ENCODE measurements at places on chromosomes 1 and 21. TPM values are rescaled to one million over a fixed set of nuclear protein-coding genes. Genes with fewer than 3 reads are reported as not detected.

The ZNF697 gene
- not detected for total RNA-seq

The NMNAT1 gene
- total RNA-seq: 5.8 TPM

The ADAM30 gene
- total RNA-seq: not detected

DNA sequence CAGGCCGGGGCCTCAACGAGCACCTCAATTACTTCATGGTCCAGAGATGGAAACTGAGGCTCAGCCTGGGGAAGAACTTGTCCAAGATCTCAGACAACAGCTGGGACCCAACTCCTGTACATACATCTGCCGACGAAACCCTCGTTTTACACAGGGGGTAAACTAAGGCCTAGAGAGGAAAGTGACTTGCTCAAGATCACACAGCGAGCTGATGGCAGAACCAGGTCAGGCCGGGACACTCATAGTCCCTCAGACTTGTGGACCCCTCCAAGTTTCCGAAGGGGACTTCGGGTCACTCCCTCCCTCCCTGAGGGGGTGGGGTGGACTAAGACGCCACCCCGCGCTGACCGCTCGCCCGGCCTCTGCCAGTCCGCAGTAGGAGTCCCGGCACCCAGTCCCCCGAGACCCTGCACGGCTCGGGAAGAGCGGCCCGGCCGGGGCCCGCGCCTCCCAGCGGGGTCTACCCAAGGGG, 430 bp downstream of the WASF2 start:
- peak overlapping the region; percentile 100 for H3K27ac ChIP-seq
- H3K4me1 ChIP-seq: peaks cover 63% of the 10 kb centered on the region
- peak overlapping the region; percentile 95 for H3K4me3 ChIP-seq
- H3K36me3 ChIP-seq: peaks cover 12% of the 10 kb centered on the region

GRCh38 chr1:233737341-233737740, 123.4 kb downstream of the KCNK1 start:
- no peaks in the 10 kb centered on the region for H3K4me1 ChIP-seq
- no peak overlapping the region for H3K27ac ChIP-seq
- no peak overlapping the region for H3K4me3 ChIP-seq

- no peaks in the 10 kb centered on the region for H3K4me1 ChIP-seq
- DNase-seq: no peak
- H3K27me3 ChIP-seq: no peaks in the 10 kb centered on the region
- no peak overlapping the region for H3K4me3 ChIP-seq
- H3K27ac ChIP-seq: no peak overlapping the region
Observed at GRCh38 chr1:80533775-80534334, 1266.9 kb upstream of the ADGRL2 start.

DNA sequence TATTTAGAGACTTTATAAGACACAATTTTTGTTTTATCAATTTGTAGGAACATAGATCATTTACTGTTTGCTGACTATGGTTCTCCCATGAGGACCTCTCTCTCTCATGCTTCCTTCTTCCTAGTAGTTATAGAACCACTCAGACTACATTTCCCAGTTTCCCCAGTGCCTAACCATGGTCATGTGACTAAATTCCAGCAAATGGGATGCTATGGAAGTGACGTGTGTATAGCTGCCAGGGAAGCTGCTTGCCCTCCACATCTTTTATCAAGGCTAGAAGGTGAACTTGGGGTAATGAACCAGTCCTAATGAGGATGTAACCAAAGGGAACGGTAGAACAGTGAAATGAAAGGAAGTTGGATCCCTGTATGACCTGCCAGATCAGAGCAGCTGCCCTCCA, 184.0 kb downstream of the MIS18A start:
- no peak overlapping the region for H3K4me3 ChIP-seq
- H3K4me1 ChIP-seq: no peaks in the 10 kb centered on the region
- DNase-seq: no peak
- H3K27ac ChIP-seq: no peak overlapping the region

- peaks cover 8% of the 10 kb centered on the region for H3K27me3 ChIP-seq
- no peaks in the 10 kb centered on the region for H3K36me3 ChIP-seq
- no peaks in the 10 kb centered on the region for H3K4me1 ChIP-seq
- no peak for DNase-seq
- H3K27ac ChIP-seq: no peak overlapping the region
Observed at GRCh38 chr1:178470411-178470960, 26.3 kb downstream of the CLEC20A start.

GRCh38 chr1:151318975-151319374, 8.2 kb downstream of the PI4KB start:
- peaks cover 69% of the 10 kb centered on the region for H3K36me3 ChIP-seq
- H3K27ac ChIP-seq: no peak overlapping the region
- H3K4me3 ChIP-seq: no peak overlapping the region

DNA sequence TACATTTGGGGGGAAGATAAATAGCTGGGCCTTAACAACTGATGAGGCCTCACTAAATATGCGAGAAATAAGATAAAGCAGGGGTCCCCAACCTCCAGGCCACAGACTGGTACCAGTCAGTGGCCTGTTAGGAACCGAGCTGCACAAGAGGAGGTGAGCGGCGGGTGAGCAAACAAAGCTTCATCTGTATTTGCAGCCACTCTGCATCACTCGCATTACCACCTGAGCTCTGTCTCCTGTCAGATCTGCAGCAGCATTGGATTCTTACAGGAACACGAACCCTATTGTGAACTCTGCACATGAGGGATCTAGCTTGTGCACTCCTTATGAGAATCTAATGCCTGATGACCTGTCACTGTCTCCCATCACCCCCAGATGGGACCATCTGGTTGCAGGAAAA, 5.2 kb upstream of the PAXBP1 start:
- no peak overlapping the region for H3K4me3 ChIP-seq
- no peak for DNase-seq
- no peaks in the 10 kb centered on the region for H3K27me3 ChIP-seq
- peaks cover 17% of the 10 kb centered on the region for H3K4me1 ChIP-seq

DNA sequence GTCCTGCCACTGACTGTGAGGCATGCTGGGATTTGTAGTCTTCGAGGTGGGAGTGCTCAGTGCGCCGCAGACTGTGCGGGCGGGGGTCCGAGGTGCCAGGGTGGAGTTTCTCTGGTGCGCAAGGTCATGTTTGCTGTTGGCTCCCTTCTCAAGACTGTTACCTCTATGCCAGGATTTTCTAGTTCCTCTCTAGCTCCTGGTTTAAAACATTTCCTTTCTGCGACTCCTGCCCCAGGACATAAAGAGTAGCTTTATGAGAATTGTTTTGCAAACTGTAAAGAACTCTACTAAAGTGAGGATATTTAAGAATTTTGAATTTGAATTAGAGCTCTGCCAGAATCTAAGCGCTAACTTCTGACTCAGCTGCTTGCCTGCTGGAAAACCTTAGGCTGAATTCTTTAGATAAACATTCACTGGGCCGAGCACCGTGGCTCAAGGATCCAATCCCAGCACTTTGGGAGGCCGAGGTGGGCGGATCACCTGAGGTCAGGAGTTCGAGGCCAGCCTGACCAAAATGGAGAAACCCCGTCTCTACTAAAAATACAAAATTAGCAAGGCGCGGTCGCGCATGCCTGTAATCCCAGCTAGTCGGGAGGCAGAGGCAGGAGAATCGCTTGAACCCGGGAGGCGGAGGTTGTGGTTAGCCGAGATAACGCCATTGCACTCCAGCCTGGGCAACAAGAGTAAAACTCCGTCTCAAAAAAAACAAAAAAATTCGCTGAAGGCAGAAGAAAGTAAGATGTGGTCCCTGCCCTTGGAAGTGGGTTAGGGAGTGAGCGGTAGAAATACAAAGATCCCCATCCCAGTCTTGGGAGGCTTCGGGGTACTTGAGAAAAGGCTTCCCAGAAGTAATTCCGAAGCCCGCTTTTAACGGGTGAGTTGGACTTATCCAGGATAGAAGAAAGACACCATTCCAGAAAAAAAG, 992 bp upstream of the USP48 start:
- no peaks in the 10 kb centered on the region for H3K27me3 ChIP-seq
- H3K4me1 ChIP-seq: peaks cover 26% of the 10 kb centered on the region
- peak overlapping the region; percentile 90 for H3K4me3 ChIP-seq

- DNase-seq: no peak
- peaks cover 27% of the 10 kb centered on the region for H3K27me3 ChIP-seq
- H3K36me3 ChIP-seq: no peaks in the 10 kb centered on the region
Observed at GRCh38 chr1:147786536-147786935, 26.1 kb upstream of the GJA5 start.

- DNase-seq: no peak
- H3K4me3 ChIP-seq: no peak overlapping the region
Observed at GRCh38 chr1:91854852-91855534, 31.0 kb downstream of the TGFBR3 start.

Data from activated B cell treated with CpG ODN at 0.5 μM for 24 hours (primary cell).